AG09309 (cell line): ENCODE measurements at places on chromosomes 7 and 10.

DNA sequence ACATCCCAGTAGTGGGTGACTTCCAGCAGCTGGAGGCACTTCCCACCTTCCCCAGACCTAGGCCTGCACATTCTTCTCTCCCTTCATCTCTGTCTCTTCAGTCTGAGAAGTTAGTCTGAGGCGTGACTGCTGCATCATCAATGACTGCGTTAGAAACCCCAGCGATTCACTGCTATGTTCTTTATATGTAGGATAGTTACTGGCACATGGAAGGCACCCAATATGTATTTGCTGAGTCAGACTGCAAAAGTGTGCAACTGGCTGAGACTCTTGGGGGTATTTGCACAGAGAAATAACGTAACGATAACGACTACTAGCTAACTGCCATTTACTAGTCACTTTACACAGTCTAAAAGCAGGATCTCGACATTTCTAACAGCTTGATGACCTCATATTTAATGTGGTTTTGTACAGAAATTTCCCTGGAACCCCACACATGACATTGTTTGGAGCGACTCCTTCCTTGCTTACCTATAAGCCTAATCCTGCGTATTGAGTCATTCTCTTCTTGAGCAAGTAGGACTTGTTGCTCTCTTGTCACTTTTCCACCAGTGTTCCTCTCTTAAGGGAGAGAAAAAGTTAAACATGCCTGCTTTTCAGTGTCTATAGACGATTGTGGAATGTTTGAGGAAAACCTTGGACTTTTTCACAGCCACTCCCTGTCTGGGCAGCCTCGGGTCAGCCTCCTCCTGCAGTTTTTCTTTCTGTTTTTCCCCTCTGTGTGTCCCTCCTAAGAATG, 45.5 kb downstream of the THNSL1 start:
- DNase-seq = no peak

GRCh38 chr10:851901-852300, 79.6 kb downstream of the LARP4B start:
- no peak for DNase-seq

DNA sequence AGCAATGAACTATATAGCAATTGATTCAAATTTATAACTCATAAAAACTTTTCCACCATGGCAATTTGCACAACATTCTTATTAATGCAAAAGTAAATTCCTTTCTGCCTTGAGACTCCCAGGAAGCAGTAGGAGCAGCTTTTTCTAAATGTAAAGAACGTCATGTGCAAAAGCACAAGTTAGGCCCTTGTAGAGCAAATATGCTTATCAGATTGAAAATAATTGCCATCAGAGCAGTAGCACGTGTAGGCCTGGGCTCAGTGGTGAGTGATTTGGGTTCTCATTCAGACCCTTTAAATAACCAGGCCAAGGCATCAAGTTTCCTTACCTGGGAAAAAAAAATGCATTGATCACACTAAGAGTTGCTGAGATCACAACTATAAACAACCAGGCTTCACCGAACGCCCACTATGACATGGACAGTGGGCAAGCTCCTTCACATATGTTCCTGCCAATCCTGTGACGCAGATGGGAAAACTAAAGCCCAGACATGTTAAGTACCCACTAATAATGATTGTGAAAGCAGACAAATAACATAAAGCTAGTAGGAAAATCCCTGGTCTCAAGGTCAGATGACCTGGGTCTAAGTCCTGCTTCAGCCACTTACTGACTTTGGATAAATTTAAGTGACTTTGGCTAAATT, 22.1 kb upstream of the SAR1A start:
- DNase-seq = peak; percentile 37

DNA sequence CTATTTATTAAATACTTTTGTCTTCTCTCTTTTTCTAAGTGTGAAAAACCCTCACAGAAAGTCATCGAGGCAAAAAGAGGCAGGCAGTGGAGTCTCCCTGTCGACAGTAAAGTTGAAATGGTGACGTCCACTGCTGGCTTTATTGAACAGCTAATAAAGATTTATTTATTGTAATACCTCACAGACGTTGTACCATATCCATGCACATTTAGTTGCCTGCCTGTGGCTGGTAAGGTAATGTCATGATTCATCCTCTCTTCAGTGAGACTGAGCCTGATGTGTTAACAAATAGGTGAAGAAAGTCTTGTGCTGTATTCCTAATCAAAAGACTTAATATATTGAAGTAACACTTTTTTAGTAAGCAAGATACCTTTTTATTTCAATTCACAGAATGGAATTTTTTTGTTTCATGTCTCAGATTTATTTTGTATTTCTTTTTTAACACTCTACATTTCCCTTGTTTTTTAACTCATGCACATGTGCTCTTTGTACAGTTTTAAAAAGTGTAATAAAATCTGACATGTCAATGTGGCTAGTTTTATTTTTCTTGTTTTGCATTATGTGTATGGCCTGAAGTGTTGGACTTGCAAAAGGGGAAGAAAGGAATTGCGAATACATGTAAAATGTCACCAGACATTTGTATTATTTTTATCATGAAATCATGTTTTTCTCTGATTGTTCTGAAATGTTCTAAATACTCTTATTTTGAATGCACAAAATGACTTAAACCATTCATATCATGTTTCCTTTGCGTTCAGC, 43.4 kb downstream of the TARP start:
- no peak for DNase-seq

DNA sequence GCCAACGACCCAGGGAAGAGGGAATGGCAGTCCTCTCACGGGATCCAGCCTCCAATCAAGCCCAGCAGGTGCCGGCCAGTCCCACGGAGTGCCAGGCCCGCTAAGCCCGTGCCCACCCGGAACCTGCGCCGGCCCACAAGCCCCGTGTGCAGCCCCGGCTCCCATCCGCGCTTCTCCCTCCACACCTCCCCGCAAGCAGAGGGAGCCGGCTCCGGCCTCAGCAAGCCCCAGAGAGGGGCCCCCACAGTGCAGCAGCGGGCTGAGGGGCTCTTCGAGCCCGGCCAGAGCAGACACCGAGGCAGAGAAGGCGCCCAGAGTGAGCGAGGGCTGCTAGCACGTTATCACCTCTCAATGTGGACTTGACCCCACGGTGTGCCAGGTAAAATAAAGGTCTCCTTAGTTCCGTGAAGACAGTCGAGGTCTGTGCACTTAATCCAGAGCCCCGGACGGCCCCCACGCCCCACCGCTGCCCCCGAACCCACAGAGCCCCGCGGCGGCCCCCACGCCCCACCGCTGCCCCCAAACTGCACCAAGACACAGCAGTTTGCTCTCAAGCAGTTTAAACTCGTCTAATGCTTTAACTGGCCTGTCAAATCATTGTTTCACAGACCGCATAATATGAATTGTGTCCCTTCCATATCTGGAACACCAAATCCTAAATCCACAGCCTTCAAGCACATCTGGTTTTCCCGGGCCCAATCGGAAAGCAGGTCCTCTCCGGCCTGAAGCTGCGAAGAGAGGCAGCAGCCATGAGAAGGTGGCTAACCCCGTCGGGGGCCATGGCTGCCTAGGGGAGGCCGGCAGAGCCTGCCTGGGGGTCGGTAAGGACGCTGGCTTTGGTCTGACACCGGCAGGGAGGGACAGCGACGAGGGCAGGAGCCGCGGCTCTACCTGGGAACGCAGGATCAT, 307.8 kb downstream of the PTPRN2 start:
- DNase-seq = no peak

DNA sequence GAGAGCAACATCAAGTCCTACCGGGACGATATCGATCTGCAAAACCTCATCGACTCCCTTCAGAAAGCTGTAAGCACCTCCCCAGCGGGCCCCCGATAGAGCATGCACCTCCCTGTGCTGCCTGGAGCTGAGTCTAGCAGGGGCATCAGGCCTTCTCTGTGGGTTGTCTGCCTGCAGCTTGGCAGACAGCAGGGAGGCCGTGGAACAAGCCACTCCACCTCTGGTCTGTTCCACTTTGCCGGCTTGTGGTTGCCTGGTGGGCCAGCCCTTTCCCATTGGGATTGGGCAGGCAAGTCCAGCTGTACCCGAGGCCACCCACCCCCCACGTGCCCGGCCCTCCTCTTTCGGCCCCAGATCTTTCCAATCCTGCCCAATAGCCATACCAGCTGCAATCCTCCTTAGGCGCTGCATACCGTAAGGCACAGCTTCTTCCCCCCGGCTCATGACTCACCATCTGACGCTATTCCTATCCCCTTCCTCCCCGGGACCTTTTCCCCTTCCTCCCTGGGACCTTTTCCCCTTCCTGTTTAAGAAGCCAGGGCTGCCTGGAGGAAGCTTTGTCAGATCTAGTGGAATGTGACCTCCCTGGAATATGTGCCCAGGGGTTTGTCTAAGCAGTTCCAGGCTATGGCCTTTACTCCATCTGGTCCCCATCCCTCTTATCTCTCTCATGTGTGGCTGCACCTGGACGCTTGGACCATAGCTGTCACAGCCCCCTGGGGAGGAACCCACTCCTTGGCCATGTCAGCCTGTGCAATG, 28.1 kb upstream of the SH2D4B start:
- DNase-seq = no peak

DNA sequence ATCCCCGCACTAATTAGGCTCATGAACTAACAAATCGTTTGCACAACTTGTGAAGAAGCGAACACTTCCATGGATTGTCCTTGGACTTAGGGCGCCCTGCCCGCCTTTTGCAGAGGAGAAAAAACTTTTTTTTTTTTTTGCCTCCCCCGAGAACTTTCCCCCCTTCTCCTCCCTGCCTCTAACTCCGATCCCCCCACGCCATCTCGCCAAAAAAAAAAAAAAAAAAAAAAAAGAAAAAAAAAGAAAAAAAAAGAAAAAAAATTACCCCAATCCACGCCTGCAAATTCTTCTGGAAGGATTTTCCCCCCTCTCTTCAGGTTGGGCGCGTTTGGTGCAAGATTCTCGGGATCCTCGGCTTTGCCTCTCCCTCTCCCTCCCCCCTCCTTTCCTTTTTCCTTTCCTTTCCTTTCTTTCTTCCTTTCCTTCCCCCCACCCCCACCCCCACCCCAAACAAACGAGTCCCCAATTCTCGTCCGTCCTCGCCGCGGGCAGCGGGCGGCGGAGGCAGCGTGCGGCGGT, at the start of gene EMX2:
EMX2 (plus strand) TSS at position 41 of the 519 bp plus-strand sequence. CDS start 522 bp downstream, outside the sequence.
- DNase-seq = no peak

DNA sequence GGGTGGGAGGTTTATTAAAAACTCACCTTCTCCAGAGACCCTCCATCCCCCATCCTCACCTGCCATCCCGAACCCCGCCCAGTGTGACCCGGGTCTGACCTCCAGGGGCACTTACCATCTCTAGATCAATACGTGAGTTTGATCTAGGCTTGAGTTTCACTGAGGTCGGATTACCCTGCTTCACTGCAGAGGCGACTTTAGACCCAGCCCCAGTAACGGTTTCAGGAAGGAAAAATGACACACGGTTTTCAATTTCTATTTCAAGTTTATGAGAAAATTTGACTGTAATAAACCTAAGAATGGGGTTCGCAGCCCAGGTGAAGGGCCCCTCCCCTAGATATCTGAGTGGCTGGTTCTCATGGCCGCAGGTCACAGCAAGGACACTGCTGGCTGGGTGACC, 33.1 kb downstream of the RCC1L start:
- DNase-seq = no peak

- DNase-seq = no peak
Measured at GRCh38 chr10:132133449-132134240, 53.1 kb upstream of the DPYSL4 start.

- DNase-seq = peak; percentile 95
Measured at GRCh38 chr10:113475381-113475807, 77.5 kb upstream of the HABP2 start.

DNA sequence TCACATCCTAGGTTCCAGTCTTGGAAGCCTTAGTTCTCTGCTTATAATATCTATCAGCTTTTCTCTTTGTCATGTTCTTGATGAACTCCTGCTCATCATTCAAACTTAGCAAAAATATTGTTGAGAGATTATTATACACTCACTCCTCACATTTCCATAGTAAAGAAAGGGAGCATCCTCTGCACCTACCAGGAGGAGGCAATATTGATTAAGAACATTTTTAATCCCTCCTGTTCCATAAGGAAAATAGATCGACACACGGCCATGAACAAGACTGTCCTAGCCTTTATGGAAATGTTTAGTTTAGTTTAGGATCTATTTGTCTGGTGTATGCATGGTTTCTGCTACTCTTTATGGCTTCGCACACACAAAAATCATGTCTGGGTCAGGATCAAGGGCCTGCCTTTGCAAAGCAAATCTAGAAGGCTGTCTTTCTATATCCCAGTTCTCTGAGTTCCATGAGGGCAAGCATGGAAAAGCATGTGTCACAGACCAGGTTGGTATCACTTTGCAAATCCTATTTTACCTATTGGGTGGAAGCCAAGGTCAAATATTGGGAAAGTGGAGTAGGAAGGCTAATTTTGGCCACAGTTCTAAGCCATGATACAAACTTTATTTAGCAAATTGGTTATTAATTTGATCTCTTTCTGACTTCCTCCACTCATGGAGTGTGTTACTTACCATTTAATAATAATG, 164.4 kb downstream of the MDFIC start:
- DNase-seq = no peak
